ENCODE measurements at places on chromosomes 7 and 10.
A peak's percentile ranks its signal among the peaks of the same experiment; 100 is the strongest.

DNA sequence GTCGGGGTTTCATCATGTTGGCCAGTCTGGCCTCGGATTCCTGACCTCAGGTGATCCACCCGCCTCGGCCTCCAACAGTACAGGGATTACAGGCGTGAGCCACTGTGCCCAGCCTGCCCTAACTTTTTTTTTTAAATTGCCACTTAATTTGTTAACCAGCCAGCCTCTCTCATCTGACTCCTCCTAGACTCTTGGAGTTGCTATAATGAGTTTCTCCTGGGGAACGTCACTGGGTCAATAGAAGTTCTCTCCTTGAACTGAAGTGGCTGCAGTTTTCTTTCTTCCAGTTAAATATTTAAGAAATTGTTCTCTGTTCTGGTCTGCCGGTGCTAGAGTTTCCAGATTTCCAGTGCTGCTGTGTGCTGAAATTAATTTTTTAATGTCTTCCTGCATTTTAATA lies 27.6 kb downstream of the NEUROD6 start:
- H3K4me1 ChIP-seq = peaks cover 3% of the 10 kb centered on the region
- DNase-seq = no peak
- H3K36me3 ChIP-seq = no peaks in the 10 kb centered on the region
- H3K27me3 ChIP-seq = peaks cover 3% of the 10 kb centered on the region

- H3K27ac ChIP-seq = no peak overlapping the region
- no peak for DNase-seq
- peaks cover 3% of the 10 kb centered on the region for H3K4me1 ChIP-seq
- no peaks in the 10 kb centered on the region for H3K27me3 ChIP-seq
These were observed 206.2 kb downstream of the DIP2C start for GRCh38 chr10:483261-483660.

GRCh38 chr7:158572000-158572828 lies 15.4 kb downstream of the PTPRN2 start:
- no peak overlapping the region for H3K27ac ChIP-seq
- H3K4me1 ChIP-seq = peaks cover 10% of the 10 kb centered on the region
- no peaks in the 10 kb centered on the region for H3K27me3 ChIP-seq
- no peaks in the 10 kb centered on the region for H3K36me3 ChIP-seq
- H3K4me3 ChIP-seq = no peak overlapping the region
- DNase-seq = peak; percentile 60

GRCh38 chr7:122046402-122046801 lies 97.6 kb downstream of the AASS start:
- no peaks in the 10 kb centered on the region for H3K27me3 ChIP-seq
- no peaks in the 10 kb centered on the region for H3K36me3 ChIP-seq
- H3K4me1 ChIP-seq = no peaks in the 10 kb centered on the region
- no peak overlapping the region for H3K27ac ChIP-seq
- DNase-seq = no peak
- no peak overlapping the region for H3K4me3 ChIP-seq

DNA sequence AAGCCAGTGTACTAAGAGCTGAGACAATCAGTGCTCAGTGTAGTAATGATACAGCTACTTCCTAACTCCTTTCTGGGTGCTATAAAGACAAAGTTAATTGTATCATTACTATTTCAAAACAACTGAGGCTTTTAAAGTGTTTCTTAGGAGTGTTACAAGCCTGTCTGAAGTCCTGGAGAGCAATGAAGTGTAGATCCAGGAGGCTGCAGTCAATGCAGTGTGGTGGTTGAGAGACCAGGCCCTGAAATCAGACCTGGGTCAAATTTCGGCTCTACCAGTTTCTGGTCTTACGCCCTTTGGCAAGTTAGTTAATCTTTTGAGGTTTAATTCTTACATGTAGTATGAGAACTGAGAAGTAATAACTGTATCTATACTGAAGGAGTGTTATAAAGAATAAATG lies 387.0 kb downstream of the SDK1 start:
- DNase-seq = no peak
- no peaks in the 10 kb centered on the region for H3K4me1 ChIP-seq
- H3K27ac ChIP-seq = no peak overlapping the region
- H3K36me3 ChIP-seq = no peaks in the 10 kb centered on the region
- H3K27me3 ChIP-seq = no peaks in the 10 kb centered on the region
- no peak overlapping the region for H3K4me3 ChIP-seq

DNA sequence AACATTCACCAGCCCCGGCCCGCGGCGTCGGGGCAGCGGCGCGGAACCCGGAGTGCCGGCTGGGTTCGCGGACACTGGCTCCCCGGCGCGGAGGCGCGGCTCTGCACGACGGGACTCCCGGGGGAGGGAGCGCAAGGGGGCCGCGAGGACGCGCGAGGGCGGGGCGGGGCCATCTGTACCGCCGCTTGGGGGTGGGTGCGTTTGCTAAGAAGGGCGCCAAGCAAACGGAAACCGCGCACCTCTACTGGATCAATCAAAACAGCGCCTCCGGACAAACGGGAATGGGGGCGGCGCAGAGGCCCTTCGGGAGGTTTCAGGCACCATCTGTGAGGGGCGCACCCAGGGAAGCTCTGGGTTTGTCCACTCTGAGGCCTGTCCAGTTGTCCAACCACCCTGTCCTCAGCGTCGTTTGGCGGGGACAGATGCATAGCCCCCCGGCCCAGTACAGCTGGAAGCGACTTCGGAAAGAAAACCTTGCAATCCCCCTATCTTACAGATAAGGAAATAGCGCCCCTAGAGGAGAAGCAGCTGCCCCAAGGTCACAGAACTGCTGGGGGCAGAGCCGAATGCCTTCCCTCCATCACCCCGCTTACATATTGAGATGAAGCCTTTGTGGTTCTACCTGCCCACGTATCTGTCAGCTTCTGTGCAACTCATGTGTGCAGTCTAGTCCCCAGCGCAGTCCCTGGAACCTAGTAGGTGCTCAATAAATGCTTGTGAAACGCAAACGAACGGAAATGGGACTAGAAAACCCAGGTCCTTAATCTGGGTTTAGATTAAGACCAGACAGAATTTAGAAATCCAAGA lies 10.7 kb upstream of the SLIT1 start:
- no peak overlapping the region for H3K27ac ChIP-seq
- peak overlapping the region; percentile 39 for H3K4me3 ChIP-seq
- DNase-seq = peak; percentile 60
- no peaks in the 10 kb centered on the region for H3K36me3 ChIP-seq
- H3K4me1 ChIP-seq = peaks cover 18% of the 10 kb centered on the region

GRCh38 chr7:20653636-20654035 lies 38.2 kb downstream of the ABCB5 start:
- no peak overlapping the region for H3K27ac ChIP-seq
- no peak for DNase-seq
- H3K4me1 ChIP-seq = no peaks in the 10 kb centered on the region

GRCh38 chr10:88565072-88565471 lies 18.0 kb downstream of the RNLS start:
- H3K27ac ChIP-seq = no peak overlapping the region
- H3K4me3 ChIP-seq = no peak overlapping the region
- no peaks in the 10 kb centered on the region for H3K36me3 ChIP-seq
- DNase-seq = no peak
